ENCODE measurements at places on chromosomes 12 and 14. TPM values are rescaled to one million over a fixed set of nuclear protein-coding genes. Genes with fewer than 3 reads are reported as not detected.

- no peak overlapping the region for H3K27ac ChIP-seq
- no peak for DNase-seq
- H3K4me3 ChIP-seq, result no peak overlapping the region
- peaks cover 47% of the 10 kb centered on the region for H3K36me3 ChIP-seq
- H3K27me3 ChIP-seq, result no peaks in the 10 kb centered on the region
- no peaks in the 10 kb centered on the region for H3K4me1 ChIP-seq
Observed at GRCh38 chr14:64064447-64064846, 211.6 kb downstream of the SYNE2 start.

GRCh38 chr12:57939291-57939690 is 2.1 kb upstream of the ATP23 start:
- H3K4me1 ChIP-seq, result peaks cover 19% of the 10 kb centered on the region
- no peak overlapping the region for H3K27ac ChIP-seq
- no peaks in the 10 kb centered on the region for H3K36me3 ChIP-seq
- H3K4me3 ChIP-seq, result no peak overlapping the region

DNA sequence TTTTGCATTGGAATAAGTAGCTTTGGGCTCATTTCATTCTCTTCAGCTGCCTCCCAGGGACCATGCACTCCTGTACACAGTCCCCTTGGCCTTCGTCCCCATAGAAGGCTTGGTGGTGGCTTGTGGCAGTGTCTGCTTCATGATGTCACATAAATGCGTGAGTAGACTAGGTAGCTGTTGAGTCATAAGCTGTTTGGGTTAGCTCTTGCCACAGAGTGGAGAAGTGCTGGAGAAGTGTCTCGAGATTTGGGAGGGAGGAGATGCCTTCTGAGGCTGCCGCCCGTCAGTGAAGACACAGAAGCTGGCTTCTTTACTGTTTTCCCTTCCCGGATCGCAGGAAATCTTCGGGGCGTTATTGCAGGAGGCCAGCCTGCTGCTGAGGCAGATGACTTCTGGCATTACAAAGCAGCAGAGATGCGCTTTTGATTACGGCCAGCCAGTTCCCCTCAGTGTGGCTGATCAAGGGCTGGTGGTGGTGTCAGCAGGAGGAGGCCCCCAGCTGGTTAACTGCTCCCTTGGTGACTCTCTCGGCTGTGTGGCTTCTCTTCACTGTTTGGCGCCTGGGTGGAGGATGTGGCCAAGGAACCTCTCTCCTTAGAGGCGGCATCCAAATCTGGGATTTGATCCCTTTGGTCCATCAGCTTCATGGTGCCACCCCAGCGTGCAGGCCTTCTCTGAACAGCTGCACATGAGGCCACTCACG is 67.6 kb downstream of the AACS start:
- H3K4me3 ChIP-seq, result no peak overlapping the region
- no peak overlapping the region for H3K27ac ChIP-seq
- no peak for DNase-seq
- no peaks in the 10 kb centered on the region for H3K4me1 ChIP-seq

GRCh38 chr12:32755051-32755653 is 545 bp downstream of the YARS2 start:
- H3K27ac ChIP-seq, result peak overlapping the region; percentile 82
- DNase-seq, result peak; percentile 62
- no peaks in the 10 kb centered on the region for H3K27me3 ChIP-seq
- H3K4me3 ChIP-seq, result peak overlapping the region; percentile 85
- peaks cover 14% of the 10 kb centered on the region for H3K4me1 ChIP-seq

GRCh38 chr12:38053113-38053512 is 263.5 kb upstream of the ALG10B start:
- DNase-seq, result no peak
- no peaks in the 10 kb centered on the region for H3K27me3 ChIP-seq
- no peaks in the 10 kb centered on the region for H3K36me3 ChIP-seq
- no peak overlapping the region for H3K4me3 ChIP-seq
- no peak overlapping the region for H3K27ac ChIP-seq
- no peaks in the 10 kb centered on the region for H3K4me1 ChIP-seq

DNA sequence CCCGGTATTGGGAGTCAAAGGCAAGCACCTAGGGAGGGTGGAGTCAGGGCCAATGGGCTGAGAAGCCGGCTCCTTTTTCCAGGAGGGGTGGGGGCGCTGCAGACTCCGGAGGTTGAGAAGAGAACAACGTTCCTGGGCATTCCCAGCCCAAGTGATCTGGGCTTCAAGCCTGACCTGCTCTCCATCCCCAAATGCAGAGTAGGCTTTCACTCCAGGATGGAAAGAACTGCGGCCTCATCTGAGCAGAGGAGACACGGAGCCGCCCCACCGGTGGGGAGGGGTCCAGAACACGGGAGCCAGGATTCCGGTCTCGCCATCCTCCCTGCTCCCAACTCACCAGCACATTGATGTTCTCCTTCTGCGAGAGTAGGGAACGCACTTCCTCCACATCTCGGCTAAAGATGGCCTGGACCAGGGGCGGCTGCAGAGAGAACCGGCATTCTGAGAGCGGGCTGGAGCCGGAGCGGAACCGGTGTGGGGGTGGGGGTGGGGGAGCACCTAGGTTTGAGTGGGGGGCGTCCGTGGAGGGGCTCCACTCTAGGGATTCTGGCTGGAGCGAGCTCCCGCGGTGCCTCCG is 605 bp downstream of the ANKRD52 start:
- H3K36me3 ChIP-seq, result peaks cover 39% of the 10 kb centered on the region
- no peak for DNase-seq
- H3K27ac ChIP-seq, result no peak overlapping the region
- H3K4me3 ChIP-seq, result peak overlapping the region; percentile 53
- H3K27me3 ChIP-seq, result no peaks in the 10 kb centered on the region

DNA sequence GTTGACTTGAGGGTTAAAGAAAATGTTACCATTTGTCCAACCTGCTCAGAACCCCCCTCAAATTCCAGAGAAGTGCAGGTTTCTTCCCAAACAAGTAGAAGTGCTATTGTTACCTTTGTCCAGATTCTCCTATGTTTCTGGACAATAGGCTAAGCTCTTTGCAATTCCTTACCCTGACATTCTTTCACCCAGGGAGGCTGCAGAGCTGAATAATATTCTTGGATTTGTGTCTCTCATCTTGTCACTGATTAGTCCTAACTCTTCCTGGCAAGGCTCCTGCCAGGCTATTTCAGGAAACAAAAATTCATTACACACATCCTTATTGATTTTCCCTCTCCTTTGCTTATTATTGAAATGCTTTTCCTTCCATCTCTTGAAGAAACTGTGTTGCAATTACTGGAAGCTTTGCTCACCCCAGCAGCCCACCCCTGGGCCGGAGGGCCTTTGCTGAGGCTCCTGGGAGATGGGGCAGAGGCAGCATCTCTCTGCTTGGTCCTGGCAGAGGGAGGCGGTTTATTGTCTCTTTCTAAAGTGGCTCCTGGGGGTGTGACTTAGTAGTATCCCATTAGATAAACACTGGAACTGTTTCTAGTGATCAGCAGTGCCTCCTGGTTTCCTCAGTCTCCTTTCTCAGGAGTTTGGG is 207.5 kb upstream of the PELI2 start:
- DNase-seq, result no peak
- H3K4me3 ChIP-seq, result no peak overlapping the region
- H3K27me3 ChIP-seq, result no peaks in the 10 kb centered on the region
- H3K4me1 ChIP-seq, result no peaks in the 10 kb centered on the region

DNA sequence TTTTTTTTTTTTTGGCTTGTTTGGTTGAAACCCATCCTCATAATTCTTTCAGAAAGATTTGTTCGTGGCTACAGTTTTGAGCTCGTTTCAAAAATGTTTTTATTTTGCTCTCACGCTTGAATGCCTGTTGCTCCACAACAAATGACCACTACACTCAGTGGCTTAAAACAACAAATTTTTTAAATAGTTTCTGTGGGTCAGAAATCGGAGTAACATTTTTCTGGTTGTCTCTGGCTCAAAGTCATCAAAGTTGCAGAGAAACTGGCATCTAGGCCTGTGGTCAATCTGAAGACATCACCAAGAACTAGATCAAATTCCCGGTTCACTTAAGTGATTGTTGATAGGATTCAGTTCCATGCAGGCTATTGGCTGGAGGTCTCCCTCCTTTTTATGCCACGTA is 560.0 kb downstream of the SNAPC1 start:
- H3K27ac ChIP-seq, result no peak overlapping the region
- H3K27me3 ChIP-seq, result no peaks in the 10 kb centered on the region
- H3K36me3 ChIP-seq, result no peaks in the 10 kb centered on the region
- no peaks in the 10 kb centered on the region for H3K4me1 ChIP-seq

DNA sequence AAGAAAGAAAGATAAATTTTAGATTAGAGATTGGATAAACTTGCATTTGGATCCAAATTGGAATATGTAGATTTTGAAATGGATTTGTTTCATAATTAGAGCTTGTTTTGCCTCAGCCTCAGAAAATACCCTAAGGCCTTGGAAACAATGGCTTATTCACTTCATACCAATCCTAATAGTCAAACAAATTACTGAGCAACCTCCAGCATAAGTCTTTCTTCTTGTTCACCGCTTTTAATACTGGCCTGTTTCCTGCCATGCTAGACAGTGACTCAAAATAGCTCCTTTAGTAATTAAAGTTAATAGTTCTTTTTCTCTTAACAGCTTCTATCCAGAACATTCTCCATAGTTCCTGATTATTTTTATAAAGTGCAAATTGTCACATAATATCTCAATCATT is 110.9 kb upstream of the DNM1L start:
- H3K36me3 ChIP-seq, result no peaks in the 10 kb centered on the region
- H3K4me1 ChIP-seq, result no peaks in the 10 kb centered on the region

Gene NYNRIN
- total RNA-seq, result 0.23 TPM
